RCC 7860 (cell line): ENCODE measurements at places on chromosomes 5 and 9.
A peak's percentile ranks its signal among the peaks of the same experiment; 100 is the strongest.

DNA sequence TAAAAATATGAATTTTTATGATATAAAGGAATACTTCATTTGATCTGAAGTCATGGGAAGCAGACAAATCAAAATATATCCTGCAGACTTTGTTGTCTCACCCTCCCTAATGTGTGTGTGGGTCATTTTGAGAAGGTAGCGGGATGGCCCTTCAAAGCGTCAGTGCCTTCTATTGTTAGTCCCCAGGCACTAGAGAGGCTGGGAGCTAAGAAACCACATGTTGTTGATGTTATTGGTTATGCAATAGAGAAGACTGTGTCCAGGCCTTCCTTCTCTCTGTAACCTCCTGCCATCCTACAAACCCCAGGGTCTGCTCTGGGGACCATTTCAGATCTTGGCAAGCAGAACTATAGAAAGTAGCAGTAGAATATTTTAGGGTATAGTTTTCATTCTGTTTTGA is 94.7 kb downstream of the NLN start:
- DNase-seq, result no peak

DNA sequence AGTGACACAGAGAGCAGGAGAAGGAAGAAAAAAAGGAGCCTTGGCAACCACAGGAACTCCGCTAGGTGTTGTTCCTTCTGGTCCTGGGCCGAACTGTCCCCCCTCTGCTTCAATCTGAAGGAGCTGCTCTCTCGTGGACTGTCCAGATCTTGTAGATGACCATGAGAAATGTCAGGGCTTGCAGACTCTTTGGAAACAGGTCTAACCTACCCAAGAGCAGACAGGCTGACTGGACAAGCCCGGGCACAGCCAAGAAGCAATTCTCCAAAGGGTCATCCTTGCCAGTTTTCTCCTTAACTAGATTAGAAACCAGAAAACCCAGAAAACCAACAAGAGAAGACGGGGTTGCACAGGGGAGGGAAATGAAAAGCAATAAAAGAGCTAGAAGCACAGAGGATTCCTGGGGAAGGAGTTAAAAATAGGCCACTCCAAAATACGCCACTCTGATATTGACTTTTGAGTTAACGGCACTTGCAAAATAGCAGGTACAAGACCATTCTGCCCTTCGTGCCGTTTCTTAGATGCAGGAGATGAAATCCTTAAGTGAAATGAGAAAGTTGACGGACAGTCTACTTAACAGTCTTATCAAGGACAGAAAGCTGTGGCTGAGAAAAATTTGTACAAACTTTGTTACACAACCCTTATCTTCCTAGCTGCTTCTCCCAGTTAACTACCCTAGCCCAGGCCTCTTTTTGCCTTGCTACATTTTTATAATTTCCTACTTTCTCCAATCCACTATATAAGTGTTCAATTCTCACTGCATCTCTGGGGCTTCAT is 5.8 kb downstream of the GCNT4 start:
- DNase-seq, result no peak

- no peak for DNase-seq
These were observed 119.3 kb downstream of the NMUR2 start for GRCh38 chr5:152285764-152286163.

DNA sequence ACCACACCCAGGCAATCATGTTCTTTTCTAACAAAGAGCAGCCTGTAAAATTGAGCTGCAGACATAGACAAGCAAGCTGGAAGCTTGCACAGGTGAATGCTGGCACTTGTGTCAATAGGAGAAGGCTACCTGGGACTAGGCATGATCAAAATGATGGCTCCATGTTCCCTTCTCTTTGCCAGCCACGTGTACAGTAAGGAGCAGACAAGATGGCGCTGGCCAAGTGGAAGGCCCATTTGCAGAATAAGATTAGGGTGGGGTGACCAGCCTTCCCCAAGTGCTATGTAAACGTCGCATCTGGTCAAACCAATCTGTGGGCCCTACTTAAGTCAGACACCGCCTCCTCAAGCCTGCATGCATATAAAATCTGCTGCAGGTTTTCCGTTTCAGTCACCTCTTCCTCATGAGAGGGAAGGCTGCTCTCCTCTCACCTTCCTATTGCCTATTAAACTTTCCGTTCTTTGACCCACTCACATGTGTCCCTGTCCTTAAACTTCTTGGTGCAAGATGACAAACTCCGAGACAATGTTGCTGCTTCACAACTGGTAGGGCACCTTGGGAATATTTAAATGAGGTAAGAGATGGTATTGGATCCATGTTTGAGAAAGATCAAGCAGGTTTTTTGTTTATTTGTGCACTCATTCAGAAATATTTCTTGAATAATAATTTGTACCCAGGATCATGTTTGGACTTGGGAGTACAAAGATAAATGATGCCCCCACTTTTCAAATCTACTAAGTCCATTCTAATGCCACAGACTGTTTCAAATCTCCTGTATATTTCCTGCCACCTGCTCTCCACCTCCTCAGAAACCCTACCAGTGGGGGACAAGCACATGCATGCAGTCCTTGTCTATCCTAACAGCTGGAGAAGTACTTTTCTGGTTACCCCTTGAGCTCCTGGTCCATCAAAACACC is 30.7 kb upstream of the TGFBR1 start:
- no peak for DNase-seq

- no peak for DNase-seq
These were observed 125.7 kb downstream of the NIPBL start for GRCh38 chr5:37002176-37002751.

- no peak for DNase-seq
These were observed 464.7 kb downstream of the ZSWIM6 start for GRCh38 chr5:61796773-61797172.

DNA sequence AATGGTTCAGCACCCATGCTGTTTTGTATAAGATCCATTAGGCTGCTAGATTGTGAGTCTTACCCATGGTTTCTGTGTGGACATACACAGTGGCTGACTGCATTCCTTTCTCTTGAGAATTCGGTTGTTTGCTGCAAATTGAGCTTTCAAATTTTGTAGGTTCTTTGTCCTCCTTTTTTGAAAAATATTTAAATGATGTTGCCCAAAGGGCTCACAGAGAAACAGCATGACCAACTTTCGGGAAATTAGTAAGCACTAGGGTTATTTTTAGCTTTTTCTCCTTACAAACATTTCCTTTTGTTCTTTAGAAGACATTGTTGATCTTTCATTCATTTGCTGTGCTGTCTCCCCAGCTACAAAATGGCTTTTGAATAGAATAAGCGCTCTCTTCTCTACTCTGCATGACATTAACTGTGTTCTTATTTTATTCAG is 79.4 kb downstream of the NLN start:
- DNase-seq, result no peak

DNA sequence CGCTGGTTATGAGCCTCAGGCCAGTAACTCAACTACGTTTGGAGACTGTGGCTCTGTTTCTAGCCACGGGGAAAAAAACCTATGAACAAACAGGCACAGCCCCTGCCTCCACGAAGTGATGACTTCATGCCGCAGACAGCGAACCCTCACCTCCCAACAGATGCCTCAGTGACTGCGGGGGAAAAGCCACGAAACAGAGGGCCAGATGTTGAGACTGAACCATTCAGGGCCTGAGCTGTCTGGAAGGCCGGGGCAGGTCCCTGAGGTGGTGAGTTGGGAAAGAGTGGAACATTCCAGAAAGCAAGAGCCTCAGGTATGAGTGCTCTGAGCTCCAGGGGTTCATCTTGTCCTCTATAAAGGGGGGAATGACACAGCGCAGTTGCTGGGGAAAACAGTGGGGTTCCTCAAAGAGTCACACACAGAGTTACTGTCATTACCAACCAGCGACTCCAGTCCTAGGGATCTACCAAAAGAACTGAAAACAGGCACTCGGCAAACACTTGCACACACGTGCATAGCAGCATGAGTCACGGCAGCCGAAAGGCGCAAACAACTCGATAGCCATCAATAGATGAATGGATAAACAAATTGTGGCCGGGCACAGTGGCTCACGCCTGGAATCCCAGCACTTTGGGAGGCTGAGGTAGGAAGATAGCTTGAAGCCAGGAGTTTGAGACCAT is 15.3 kb downstream of the PLPP7 start:
- no peak for DNase-seq

DNA sequence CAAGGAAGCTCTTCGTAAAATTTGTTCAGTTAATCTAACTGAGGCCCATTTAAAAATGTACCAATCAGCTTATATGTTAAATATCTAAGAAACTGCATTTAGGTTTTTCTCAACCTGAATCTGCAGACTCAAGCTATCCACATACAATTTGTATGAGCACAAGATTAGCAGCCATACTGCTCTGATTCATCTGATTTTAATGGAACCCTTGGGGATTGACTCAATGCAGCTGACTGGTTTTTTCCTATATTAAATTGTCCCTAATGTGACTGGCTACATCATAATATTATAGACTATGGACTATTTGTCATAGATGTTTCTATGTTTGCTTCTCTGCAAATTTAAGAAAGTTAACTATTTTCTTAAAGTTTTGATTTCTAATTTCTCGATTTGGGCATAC is 451.0 kb upstream of the TUSC1 start:
- DNase-seq, result no peak

DNA sequence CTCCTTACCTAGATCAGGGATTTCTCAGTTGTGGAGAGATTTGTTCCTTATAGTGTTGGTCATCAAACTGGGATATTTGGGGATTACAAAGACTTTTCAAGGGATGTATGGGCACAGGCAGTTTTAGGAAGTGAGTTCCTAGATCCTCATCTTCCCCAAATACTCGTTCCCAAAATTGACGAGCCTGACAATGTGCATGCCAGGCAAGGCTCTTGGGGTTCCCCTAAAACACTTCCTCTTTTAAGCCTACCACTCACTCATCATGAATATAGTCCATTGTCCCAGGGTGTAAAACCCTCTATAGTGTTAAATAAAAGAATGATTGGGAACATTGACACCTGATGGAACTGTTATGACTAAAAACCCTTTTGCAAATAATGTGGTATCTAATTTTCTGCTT is 26.4 kb downstream of the PDCD1LG2 start:
- no peak for DNase-seq

- no peak for DNase-seq
These were observed 72.3 kb downstream of the PAX5 start for GRCh38 chr9:36961561-36962325.

DNA sequence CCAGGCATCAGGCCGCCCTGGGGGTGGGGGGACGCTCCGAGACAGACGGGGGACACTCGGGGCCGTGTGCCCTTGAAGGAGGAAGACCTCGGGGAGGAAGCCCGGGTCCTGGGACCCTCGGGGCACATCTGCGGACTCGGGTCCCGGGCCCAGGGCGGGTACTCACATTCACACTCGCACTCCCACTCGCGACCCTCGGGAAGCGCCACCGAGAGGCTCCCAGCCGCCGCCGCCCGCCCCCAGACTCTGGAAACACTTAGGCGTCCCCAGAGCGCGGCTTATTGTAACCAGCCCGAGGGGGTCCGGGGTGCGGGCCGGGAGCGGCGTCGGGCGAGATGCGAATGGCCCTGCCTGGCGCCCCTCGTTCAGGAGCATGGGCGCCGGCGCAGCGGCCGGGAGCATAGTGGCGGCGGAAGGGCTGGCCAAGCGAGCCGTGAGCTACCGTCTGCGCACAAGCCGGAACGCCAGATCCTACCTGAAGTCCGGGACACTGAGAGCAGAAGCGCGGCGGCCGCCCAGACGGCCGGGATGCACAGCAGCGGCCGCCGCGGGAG is 559 bp downstream of the ROR2 start:
- DNase-seq, result no peak

- no peak for DNase-seq
These were observed 17.6 kb downstream of the DCANP1 start for GRCh38 chr5:135429301-135430134.

DNA sequence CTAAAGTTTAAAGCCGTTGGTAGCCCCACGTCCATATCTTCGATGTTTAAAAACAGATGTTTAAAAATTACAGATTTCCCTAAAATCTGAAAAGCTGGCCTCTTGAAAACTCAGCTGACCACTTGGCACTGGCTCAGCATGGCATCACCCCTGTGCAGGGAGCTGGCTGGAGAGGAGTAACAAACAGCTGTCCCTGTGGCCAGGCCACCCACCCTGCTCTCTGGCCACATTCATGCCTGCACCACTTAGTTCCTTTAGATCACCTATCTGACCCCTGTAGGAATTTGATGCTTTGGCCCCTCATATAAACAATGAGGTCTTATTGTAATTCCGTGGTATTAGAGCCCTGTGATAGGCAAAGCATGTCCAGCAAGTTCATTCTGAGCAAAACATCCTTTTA is 107.5 kb downstream of the FRMD3 start:
- no peak for DNase-seq

DNA sequence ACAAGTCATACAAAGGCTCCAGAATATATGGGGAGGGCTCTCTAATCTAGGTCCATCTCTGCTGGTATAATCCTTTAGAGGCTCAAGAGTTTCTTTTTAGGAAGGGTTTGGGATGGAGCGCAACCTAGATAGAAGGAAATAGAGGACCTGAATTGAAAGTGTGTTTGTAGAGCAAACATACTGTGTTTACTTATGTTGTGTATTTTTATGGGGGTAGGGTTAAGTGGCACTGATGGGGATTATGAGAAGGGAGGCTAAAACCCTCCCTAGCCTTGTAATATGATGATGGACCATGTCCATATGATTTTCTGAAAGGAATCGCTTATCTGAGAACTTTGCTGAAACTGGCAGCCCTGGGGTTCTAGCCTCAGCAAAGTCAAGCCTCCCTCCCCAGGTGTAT is 4.4 kb upstream of the ELL2 start:
- no peak for DNase-seq

DNA sequence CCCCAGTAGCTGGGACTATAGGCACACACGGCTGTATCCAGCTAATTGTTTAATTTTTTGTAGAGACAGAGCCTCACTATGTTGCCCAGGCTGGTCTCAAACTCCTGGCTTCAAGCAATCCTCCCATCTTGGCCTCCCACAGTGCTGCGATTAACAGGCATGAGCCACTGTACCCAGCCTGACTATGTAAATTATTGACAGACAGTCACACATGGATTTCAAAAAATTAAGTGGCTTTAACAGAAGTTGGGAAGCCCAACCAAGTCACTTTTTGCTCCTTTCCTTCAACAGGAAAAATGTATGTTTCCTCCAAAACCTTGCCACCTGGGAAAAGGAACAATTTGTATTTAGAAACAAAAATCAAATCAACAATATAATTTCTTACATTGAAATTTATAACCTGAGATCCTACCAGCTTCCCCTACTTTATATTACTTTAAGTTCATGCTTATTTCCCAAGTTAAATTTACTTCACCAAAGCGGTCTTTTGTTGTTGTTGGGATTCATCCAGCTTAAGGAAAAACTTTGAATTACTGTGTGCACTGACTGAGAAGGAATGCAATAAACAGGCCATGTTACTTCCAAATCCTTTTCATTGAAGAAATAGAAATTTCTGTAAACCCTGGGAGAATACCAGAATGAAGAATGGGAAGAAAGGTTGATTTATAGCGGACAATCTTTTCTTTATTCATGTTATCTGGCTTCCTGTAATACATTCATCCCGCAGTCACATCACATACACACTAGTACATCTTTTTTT is 8.6 kb downstream of the PCA3 start:
- no peak for DNase-seq

- peak; percentile 61 for DNase-seq
These were observed 168.8 kb downstream of the RAPGEF6 start for GRCh38 chr5:131466171-131466766.

GRCh38 chr5:17398431-17398830 is 99.6 kb upstream of the TAF11L2 start:
- peak; percentile 85 for DNase-seq

GRCh38 chr5:101271945-101272344 is 368.9 kb upstream of the ST8SIA4 start:
- no peak for DNase-seq
